ENCODE measurements at places on chromosomes 2 and 18.

- DNase-seq = no peak
These were observed 81.8 kb downstream of the C1QL2 start for GRCh38 chr2:119076713-119077112.

DNA sequence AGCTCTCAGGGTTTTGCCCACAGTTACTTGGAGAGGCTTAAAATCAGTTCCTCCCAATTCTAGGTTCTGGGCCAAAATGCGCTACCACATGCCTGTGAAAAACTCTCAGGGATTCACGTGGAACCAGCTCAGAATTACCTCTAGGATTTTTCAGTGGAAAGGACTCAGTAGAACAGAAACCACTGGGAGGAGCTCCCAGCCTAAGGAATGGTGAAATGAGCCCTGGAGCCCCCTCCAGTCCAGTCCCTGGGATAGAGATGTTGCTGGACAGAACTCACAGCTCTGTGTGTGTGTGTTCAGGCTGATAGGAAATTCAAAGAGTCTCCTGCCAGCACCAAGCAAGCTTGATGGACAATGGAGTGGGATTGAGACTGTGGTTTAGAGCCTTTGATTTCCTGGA is 21.1 kb upstream of the SLC9A4 start:
- DNase-seq = no peak

DNA sequence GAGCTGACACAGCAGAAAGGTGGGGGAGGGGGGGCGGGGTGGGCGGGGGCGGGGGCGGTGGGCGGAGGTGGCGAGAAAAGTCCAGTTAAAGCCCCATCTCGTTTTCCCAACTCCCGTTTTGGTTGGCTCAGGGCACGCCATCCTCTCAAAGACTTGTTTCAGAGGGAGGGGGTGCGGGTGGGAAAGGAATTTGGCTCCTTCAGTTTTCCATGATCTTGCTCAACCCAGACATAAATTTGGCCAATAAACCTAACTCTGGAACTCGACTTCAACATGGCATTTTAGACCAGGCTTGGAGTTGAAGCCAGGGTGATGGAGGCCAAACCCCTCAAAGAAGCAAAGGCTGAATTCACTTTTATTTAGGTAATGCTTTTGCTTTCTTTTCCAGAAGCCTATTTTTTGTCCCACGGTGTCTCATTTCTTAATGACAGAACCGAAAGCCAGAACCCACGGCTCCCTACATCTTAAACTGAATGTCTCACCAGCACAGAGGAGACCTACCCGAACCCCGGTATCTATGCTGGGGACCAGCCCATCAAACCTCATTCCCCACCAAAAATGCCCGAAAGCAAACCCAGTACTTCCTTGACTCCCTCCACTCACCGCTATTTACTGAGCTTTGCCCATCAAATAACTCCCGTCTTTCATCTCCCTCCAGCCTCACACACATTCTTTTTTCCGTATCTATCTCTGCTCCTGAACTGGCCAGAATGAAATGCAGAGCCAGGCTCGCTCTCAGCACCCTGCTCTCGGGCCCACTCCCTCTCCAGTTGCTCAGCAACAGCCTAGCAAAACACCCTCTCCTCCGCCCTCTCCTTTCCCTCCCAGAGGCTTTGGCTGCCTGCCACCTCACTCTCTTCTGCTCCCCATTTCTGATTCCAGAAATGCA is 4.3 kb downstream of the IGFBP5 start:
- no peak for DNase-seq

- no peak for DNase-seq
These were observed 13.3 kb upstream of the TMX3 start for GRCh38 chr18:68728081-68728700.

DNA sequence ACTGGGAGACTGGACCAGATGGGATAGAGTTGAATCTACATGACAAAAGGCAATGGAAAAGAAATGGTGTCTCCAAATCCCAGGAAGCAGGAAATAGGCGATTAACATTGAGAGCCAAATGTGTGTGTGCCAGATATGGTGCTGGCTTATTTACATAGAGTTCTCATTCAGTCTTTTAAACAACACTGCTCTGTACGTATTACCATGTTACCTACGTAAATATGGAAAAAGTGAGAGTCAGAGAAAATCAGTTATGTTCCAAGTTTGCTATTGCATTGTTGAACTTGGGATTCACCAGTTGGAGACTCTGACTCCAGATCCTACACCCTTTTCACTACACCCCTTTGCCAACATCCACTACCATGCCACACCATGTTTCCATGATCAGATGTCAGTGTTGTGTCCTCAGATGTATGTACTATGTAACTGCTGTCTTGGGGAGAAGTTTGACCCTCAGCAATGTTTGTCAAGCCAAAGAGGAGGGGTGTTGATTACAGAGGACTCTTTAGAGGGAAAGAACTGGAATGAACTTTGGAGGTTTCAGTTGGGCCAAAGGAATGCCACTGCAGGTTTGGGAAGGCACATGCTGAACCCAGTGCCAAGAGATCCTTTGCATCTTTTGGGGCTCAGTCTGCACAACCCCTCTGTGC is 19.6 kb upstream of the GREB1 start:
- no peak for DNase-seq

- DNase-seq = no peak
These were observed 3.4 kb upstream of the SP140L start for GRCh38 chr2:230323385-230324106.

DNA sequence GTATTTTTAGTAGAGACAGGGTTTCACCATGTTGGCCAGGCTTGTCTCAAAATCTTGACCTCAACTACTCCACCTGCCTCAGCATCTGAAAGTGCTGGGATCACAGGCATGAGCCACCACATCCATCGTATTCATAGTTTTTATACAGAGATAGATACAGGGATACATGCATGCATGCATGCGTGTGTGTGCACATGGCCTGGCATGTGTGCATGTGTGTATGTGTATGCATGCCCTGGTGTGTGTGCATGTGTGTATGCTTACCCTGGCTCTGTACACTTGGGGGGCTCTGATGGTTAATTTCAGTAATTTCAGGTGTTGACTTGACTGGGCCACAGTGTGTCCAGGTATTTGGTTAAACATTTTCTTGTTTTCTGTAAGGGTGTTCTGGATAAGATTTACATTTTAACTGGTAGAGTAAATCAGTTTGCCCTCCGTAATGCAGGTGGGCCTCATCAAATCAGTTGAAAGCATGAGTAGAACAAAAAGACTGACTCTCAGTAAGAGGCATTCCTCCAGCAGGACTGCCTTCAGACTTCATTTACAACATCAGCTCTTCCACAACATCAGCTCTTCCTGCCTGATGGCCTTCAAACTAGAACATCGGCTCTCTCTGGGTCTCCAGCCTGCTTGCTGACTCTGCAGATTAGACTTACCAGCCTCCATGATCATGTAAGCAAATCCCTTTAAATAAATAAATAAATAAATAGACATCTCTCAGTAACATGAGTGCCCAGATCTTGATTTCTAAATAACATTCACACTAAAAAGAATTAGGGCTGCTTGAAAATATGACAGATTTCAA is 30.8 kb downstream of the SESTD1 start:
- DNase-seq = no peak

DNA sequence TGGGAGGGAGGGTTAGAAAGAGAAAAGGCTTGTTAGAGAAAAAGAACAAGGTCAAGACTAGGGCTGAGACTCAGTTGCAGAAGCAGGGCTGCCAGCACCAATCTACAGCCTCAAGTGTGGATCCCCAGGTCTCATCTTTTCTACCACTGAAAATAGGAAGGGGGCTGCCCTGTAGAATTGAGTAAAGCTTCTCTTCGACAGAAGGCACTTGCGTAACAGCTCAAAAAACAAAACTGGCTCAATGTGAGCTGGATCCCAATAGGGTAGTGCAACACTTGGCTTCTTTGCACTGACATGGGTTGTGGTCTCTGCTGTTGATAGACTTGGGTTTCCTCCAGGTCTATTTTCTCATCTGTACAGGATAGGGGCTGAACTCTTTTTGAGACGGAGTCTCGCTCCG is 1.8 kb upstream of the MPV17 start:
- DNase-seq = no peak

- no peak for DNase-seq
These were observed 16.4 kb downstream of the TET3 start for GRCh38 chr2:74001121-74001520.

DNA sequence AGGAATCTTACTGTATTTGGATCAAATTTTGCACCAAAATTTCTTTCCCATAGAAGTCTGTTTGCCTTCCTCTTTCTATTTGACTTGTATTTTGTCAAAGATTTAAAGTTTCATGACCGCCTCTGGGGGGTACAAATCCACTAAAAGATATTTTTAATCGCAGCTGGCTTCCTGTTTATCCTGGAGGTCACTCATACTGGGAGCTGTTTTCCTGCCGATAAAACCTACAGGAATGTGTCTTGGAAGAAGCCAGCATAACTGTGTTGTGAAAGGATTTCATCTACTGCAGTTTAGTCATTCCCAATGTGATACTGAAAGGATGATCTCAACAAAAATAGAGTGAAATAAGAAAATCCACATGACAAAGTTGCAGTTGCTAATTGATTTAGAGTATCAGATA is 184.0 kb downstream of the RIT2 start:
- peak; percentile 52 for DNase-seq

GRCh38 chr2:165582863-165583506 is 113.5 kb downstream of the CSRNP3 start:
- no peak for DNase-seq

DNA sequence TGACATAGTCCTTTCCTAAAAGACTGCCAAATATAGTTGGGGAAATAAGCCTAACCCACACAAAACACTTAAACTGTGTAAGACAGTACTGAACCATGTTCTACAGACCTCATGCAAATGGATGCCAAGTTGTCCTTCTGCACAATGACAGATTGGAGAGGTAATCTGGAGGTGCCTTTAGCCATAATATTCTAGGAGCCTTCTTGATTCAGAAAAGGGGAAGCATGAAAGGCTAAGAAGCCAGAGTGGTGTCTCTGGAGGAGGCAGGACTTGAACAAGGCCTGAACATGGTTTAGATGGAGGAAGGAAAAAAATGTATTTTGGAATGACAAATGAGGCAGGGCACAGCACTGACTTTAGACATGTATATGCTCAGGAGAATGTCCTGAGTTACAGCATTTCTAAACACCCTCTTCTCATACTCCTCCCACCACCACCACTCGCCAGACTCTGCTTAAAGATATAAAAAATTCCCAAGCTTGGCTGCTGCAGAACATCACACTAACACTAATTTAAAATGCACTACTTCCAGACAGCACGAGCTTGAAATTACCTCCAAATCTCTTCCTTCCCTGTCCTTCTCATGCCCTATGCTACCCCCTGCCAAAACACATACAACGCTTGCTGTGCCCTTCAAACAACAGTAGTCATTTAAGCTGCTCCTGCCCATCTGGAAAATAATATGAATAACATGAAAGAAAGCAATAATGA is 110.4 kb downstream of the ANKRD44 start:
- no peak for DNase-seq

DNA sequence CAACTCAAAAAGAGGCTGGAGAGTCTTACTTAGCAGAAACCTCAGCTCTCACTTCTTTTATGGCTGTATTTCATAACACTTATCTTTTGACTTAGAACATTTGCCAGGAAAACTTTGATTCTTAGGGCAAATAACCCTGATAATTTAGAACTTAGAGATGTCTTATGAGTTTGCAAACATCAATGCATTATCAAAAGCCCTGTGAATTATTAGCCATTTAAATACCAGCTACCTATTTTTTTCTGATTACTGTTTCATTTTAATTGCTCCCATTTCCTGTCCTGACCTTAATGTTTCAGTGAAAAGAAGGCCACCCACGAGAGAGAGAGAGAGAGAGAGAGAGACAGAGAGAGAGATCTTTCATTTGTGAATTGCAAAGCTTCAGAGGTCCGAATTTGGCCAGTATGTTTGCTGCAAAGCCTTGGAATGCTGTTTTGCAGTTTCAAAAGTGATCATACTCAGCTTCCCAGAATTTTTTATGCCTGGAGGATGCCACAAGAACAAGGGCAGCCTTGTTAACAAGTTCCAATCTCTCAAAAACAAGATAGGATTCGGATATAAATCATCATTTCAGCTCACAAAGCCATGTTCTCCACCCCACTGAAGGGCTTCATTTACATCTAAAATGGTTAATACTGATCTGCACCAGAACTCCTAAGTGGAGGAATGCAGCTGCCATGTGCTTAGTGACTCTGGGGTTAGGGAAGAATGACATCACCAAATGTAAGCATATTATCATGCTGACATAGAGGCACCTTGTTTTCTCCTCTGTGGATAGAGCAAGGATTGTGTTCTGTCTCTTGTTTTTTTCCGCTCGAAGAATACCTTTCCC is 478.2 kb downstream of the ARHGAP15 start:
- no peak for DNase-seq

- no peak for DNase-seq
These were observed 65.7 kb upstream of the DAPL1 start for GRCh38 chr2:158729451-158729850.

- DNase-seq = no peak
These were observed 40.1 kb upstream of the NDUFV2 start for GRCh38 chr18:9062418-9062751.

DNA sequence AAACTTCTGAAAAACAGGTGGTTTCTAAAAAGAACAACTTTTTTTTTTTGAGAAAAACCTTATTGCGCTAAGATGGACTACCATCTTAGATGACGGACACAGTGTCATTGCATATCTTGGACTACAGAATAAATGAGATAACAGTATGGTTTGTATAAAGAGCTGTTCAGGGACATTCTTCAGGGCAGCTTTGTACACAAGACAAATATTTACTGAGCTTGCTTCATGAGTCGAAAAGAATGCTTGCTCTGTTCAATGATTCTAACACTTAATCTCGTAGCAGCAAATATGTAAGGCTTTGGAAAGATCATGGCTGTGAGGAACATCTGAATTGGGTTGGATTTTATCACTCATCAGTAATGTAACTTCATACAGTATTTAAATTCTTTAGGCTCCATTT is 282.5 kb upstream of the CWC22 start:
- no peak for DNase-seq

- DNase-seq = no peak
These were observed 612.9 kb downstream of the LRP1B start for GRCh38 chr2:141517852-141518421.

- DNase-seq = no peak
These were observed 34.8 kb downstream of the HAT1 start for GRCh38 chr2:171957061-171957460.

GRCh38 chr2:172380436-172381274 is 46.7 kb upstream of the ITGA6 start:
- no peak for DNase-seq

DNA sequence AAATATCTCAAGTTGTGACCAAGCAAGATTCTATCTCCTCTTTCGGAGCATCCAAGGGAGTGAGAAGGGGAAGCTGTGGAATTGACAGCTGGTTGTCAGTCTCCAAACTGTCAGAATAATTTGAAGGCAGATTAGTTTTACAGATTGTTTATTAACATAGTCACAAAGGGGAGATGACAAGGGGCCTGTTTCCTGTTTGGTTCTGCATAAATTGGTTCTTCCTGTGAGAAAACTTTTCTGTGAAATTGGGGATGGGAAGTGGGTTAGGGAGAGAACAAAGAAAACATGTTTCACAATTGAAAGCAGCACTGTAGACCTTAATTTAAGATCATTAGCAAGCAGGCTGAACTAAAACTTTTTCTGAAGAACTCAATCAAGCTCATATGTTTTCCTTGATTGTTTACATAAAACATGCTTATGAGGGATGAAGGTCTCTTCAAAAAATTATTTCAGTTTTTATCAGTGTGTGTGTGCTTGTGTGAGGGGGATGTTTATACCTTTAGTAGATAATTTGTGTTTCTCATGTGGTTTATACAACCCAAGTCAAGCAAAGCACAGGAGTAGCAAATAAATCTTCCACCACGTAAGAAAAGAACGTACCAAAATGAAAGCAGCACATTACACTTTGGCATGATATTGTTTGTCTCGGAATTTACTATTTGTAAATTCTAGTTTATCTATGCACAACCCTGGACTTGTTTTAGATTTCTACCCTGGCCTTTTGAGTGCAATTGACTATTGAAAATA is 604.9 kb upstream of the CDH2 start:
- DNase-seq = no peak

Data from brain pericyte (primary cell).